Renal cortex interstitium (tissue), 15 donors: ENCODE measurements at places on chromosomes 1 and 21. TPM values are rescaled to one million over a fixed set of nuclear protein-coding genes. Genes with fewer than 3 reads are reported as not detected.

The OR2L13 gene
- polyA plus RNA-seq, result not detected

The SNRNP40 gene
- polyA plus RNA-seq, result 74.3 TPM

The GFI1 gene
- polyA plus RNA-seq, result 0.25 TPM

The FRRS1 gene
- 10.8 TPM for polyA plus RNA-seq

The POLR3GL gene
- polyA plus RNA-seq, result 31.9 TPM

The SEMA6C gene
- polyA plus RNA-seq, result 29.8 TPM

The GPR161 gene
- 16.7 TPM for polyA plus RNA-seq

The LHX8 gene
- polyA plus RNA-seq, result not detected

The GREM2 gene
- polyA plus RNA-seq, result 0.80 TPM

The CR2 gene
- 1.6 TPM for polyA plus RNA-seq

The CR1 gene
- polyA plus RNA-seq, result 15.4 TPM
